ENCODE measurements at places on chromosomes 13 and 19.

- DNase-seq = no peak
Observed at GRCh38 chr13:47420020-47420419, 523.2 kb upstream of the HTR2A start.

GRCh38 chr13:113351514-113352026 lies 12.4 kb downstream of the GRTP1 start:
- DNase-seq = no peak

GRCh38 chr19:10712045-10712444 lies 5.8 kb upstream of the DNM2 start:
- DNase-seq = no peak

DNA sequence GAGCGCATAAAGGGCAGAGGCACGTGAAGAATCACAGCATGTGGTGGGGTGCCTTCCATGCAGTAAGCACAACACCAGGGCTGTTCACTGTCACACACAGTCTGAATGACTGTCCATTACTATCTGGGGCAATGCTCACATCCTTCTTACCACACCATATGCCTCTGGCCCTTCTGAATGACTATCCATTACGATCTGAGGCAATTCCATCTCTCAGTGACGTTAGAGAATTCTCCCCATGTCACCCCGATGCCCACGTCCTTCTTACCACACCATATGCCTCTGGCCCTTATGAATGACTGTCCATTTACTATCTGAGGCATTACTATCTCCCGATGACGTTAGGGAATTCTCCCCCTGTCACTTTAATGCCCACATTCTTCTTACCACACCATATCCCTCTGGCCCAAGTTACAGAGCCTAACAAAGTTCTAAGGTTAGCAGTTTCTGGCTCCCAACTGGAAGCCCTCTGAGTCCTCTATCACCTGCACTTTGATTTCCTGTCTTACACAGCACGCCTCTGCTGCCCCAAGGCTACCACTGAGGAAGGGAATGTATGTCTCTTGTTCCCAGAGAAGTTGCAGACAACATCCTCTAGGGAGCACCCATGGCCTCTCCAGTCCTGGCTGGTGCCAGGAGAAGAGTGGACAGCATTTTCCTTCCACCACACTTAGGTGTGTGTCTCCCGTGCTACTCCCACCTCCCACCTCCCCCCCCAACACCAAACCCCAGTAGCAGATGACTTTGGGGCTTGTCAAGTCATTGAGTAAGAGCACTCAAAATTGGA lies 154.8 kb downstream of the COG6 start:
- DNase-seq = no peak

DNA sequence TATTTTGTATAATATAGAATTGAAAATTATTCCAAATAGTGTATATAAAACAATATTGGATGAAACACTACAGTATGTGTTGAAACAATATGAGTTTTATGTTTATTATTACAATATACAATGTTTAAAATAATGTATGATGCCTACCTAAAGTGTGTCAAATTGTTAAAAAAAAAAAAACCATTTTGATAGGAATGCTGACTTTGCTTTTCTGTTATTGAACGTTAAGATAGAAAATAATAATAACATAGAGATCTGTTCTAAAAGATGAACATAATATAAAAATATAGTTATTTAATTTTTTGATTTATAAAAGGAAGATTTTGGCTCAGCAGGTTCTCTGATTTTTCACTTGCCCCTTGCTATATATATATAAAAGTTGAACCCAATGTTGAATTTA lies 474.6 kb upstream of the ATXN8OS start:
- no peak for DNase-seq

DNA sequence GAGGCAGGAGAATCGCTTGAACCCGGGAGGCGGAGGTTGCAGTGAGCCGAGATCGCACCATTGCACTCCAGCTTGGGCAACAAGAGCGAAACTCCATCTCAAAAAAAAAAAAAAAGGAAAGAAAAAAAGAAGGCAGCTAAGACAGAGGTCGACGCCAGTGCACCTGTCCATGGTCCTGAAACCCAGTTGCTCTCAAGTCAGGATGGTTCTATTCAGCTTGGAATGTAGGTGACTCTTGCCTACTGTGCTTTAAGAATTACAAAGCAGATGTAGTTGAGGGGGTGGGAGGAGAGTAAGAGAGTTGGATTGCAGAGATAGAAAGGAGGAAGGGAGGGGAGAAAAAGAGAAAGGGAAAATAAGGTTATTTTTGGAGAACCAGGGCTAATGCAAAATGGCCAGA lies 18.7 kb downstream of the CACNG7 start:
- peak; percentile 26 for DNase-seq

DNA sequence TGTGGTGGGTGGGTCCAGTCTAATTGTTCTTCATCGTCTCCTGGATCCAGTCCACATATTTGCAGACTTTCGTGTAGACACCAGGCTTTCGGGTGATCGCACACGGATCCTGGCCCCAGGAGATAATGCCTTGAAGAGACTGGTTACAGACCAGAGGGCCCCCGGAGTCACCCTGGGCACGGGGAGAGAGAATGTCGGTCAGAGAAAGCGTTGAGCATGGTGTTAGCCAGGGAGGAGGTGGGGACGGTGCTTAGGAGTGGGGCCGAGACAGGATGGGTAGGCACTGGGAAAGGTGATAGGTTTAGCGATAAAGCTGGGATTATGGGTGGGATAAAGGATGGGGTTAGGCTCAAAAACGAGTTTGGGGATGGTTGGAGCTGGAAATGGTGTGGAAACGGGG lies 3.0 kb upstream of the KLK10 start:
- DNase-seq = no peak

GRCh38 chr13:71727662-71728061 lies 139.3 kb downstream of the DACH1 start:
- DNase-seq = no peak

- peak; percentile 31 for DNase-seq
Observed at GRCh38 chr13:98976338-98976737, 1.5 kb downstream of the DOCK9 start.

DNA sequence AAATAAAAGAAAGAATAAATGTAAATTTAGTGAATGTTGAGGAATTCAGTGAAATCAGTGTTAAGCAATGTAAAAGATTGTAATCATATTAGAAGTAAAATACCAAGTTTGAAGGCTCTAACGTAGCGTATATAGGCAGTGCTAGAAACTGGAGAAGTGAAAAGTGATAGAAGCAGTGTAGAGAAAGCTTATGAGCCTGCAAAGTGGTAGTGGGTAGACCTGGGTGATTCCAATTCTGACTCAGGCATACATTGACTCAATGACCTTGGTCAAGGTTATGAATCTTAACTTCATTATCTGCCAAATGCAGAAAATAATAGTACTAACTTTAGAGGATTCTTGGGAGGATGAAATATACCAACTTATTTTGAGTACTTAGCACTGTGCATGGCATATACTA lies 4.1 kb downstream of the SLC10A2 start:
- DNase-seq = no peak

DNA sequence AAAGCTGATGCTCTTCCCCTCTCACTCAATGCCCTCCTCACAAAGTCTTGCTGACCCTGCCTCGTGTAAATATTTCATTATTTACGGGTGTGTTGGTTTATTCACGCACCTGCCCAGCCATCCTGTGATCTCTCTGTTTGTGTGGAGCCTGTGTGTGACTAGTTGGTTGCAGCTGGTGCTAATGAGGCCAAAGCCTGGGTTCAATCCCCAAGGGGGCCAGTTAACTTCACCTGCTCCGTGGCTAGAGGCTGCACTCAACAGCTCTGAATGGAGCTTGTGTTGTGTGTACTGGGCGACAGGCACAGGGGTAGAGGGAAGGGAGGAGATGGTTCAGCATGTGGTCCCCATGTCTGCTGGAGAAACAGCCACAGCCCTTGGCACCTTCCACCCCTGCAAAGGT lies 109.5 kb downstream of the DNAJC15 start:
- no peak for DNase-seq

DNA sequence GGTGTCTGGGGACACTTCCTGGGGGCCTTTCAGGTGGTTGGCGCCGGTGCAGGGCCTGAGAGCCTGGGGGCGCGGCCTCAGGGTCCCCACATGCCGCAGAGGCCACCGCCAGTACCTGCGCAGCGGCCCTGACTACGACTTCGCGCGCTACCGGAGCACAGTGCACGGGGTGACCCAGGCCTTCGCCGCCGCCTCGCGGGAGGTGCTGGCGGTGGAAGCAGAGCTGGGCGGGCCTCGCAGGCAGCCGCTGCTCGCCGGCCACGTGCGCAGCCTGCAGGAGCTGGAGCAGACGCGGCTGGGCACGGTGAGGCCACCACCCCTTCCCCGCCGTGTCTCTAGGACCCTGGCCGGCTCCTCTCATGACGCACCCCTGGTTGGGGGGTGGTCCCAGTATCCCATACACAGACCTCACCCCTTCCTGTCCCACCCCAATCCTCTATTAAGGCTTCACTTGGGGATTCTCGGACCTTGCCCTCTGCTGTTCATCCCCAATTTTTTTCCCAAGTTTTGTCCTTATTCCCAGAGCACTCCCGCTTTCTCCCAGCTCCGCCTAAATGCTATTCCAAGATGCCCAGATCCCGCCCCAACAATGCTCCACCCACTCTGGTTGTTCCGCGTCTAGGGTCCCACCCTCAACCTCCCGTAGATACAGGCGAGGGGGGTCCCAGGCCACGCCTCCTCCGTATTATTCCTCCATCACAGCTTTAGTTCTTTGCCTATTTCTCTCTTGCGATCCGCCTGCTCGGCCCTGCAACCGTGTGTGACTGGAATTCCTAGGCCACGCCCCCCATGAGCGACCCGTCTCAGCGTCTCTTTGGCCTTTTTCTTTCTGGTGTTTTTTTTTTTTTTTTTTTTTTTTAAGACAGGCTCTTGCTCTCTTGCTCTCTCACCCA lies 1.0 kb downstream of the REX1BD start:
- no peak for DNase-seq

DNA sequence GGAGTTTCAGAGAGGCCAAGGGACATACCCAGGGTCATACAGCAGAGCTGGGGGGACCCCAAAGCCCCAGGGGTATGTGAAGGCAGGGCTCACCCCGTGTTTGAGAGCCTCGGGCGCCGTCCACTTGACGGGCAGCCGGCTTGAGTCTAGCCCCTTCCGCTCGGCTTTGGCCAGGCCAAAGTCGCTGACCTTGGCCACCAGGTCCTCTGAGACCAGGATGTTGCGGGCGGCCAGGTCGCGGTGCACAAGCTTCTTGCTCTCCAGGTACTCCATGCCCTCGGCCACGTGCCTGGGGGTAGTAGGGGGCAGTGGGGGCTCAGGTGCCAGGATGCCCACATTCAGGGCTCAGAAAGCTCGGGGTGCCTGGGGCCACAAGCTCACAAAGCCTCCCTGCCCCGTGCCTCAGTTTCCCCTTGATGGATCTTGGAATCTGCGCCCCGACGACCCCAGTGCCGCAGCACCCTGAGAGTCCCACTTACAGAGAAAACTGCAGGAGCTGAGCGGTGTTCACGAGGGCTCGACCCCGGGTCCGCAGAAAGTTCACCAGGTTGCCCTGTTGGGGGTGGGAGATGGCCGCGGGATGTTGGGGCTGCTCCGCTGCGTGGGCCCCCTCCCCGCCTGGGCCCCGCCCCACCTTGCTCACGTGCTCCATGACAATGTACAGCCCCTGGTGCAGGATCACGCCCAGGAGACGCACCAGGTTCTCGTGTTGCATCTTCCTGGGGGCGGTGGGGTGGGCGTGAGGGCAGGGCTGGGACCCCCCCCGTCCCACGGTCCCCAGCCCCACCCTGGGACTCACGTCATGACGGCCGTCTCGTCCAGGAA lies 7.1 kb downstream of the MATK start:
- no peak for DNase-seq

DNA sequence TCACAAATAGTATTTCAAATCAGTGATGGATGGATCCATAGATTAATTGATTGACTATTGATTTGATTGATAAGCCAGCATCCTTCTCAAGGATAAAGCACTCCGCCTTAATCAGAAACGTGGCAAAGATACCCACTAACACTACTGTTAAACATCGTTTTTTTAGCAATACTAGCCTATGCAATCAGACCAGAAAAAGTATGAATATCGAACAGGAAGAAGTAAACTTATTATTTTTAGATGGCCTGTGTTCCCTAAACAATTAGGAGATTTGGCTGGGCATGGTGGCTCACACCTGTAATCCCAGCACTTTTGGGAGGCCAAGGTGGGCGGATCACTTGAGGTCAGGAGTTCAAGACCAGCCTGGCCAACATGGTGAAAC lies 49.5 kb downstream of the MYH14 start:
- DNase-seq = no peak

GRCh38 chr13:60410299-60410698 lies 13.3 kb downstream of the TDRD3 start:
- DNase-seq = no peak

Measured in smooth muscle cell of the brain vasculature (primary cell).